ENCODE measurements at places on chromosomes 4 and X.
A peak's percentile ranks its signal among the peaks of the same experiment; 100 is the strongest.

DNA sequence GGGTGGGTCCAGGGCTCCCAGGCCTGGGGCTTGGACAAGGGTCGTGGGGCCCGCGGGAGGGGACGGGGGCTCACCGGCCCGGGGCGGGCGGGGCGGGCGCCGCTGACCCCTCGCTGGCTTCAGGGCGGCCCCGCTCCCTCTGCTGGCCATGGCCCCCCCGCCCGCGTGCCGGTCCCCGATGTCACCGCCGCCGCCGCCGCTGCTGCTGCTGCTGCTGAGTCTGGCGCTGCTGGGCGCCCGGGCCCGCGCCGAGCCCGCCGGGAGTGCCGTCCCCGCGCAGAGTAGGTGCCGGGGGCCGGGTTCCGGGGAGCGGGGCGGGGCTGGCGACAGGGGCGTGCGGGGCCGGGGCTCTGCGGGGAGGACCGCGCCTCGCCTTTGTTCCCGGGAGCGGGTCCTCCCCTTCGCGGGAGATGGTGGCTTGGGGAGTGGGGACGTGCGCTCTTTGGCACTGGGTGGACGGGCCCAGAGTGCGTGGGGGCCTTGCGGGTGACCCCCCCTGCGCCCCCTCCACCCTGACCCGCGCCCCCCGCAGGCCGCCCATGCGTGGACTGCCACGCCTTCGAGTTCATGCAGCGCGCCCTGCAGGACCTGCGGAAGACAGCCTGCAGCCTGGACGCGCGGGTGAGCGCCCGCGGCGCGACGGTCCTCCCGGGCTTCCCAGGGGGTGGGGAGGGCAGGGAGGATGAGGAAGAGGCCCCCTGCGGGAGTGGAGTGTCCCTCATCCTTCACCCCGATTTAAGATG, 16.8 kb upstream of the NAT8L start:
- H3K4me3 ChIP-seq: peak overlapping the region; percentile 63
- H3K4me1 ChIP-seq: peaks cover 33% of the 10 kb centered on the region
- H3K36me3 ChIP-seq: no peaks in the 10 kb centered on the region
- peak; percentile 52 for DNase-seq
- no peak overlapping the region for H3K27ac ChIP-seq

DNA sequence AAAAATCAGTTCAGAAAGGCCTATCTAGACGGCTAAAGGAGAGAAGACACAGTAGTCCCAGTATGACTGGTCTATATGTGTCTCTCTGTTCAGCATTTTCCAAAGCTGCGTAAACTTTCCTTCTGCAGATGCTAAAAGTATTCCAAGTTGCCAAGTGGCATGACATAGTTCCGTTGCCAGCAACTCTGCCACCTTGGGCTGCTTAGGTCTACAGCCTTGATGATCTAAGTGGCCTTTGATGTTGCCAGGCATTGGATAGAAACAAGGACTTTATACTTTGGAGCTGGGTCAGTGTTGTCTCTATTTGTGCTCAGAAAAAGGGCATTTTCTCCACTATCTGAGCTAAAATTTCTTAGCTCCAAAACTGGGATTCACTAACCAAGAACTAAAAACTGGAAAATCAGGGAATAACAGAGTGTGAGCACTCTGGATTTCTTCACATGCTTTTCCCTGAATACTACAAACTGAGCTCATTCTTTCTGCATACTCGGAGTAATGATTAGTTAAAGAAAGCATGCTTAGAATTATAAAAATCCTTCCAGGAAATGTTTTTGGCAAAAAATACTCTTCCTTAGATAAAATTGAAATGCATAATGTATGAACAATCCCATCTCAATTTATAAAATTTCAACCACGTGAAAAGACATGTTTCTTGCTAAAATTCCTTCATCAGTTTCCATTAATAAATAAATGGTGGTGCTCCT, 191.4 kb downstream of the ADAMTS3 start:
- H3K4me3 ChIP-seq: no peak overlapping the region
- H3K27me3 ChIP-seq: no peaks in the 10 kb centered on the region
- peaks cover 7% of the 10 kb centered on the region for H3K4me1 ChIP-seq
- no peak for DNase-seq
- no peaks in the 10 kb centered on the region for H3K36me3 ChIP-seq
- H3K27ac ChIP-seq: no peak overlapping the region

DNA sequence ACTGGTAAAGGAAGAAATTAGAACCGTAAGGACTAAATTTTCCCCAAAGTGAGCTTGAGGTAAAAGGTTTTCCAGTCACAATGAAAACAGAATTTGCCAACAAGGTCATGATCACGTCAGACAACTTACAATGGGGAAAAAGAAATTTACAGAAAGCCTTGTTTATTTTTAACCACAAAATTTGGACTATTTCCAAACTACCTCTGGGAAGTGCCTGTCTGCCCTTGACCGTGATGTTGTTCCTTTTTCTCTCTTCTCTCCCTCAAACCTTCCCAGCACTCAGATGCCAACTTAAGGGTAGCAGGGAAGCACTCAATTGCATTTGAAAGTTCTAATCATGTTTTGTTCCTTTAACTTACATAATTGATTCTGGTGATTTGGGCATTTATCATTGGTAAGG, 32.5 kb downstream of the MEPE start:
- no peaks in the 10 kb centered on the region for H3K4me1 ChIP-seq
- no peak overlapping the region for H3K4me3 ChIP-seq
- H3K36me3 ChIP-seq: no peaks in the 10 kb centered on the region
- no peak for DNase-seq
- H3K27me3 ChIP-seq: no peaks in the 10 kb centered on the region
- no peak overlapping the region for H3K27ac ChIP-seq

DNA sequence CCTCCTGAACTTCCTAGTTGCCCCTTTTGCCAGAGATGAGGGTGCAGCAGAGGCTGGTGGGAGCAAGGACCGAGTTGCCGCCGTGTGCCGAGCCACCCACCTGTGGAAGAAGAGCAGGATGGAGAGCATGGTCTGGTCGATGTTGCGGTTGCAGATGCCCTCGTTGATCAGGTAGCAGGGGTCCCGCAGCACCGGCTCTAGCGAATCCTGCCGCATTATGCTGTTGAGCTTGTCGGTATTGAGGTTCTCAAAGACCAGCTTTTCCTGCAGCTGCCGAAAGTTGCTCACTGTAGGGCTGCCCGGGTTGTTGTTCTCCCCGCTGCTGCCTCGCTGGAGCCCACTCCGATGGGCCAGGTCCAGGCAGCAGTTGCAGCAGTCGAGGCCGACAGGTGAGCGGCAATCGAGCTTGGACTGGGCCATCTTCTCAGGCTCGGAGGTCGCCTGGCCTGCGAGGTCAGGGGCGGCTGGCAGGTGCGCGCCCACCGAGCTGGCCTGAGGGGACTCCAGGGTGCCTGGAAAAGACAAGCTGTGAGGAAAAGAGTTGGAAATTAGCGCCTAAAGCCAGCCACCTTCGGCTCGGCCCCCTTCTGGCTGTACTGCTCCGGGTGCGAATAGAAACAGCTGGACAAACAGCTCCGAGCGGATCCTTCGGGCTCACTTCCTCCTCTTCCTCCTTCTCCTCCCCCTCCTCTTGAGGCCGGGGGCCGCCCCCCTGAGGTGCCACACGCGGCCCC, 420 bp downstream of the TSC22D3 start:
- H3K27ac ChIP-seq: peak overlapping the region; percentile 82
- H3K4me1 ChIP-seq: peaks cover 12% of the 10 kb centered on the region
- H3K27me3 ChIP-seq: no peaks in the 10 kb centered on the region
- H3K4me3 ChIP-seq: peak overlapping the region; percentile 57
- no peaks in the 10 kb centered on the region for H3K36me3 ChIP-seq
- DNase-seq: no peak

GRCh38 chr4:15547392-15547791, 77.7 kb downstream of the CC2D2A start:
- H3K36me3 ChIP-seq: peaks cover 13% of the 10 kb centered on the region
- H3K4me3 ChIP-seq: no peak overlapping the region
- H3K4me1 ChIP-seq: no peaks in the 10 kb centered on the region

- H3K27ac ChIP-seq: no peak overlapping the region
- no peaks in the 10 kb centered on the region for H3K36me3 ChIP-seq
- DNase-seq: no peak
Observed at GRCh38 chr4:55933611-55934010, 15.1 kb upstream of the CEP135 start.

- H3K27ac ChIP-seq: no peak overlapping the region
- H3K4me3 ChIP-seq: no peak overlapping the region
- H3K27me3 ChIP-seq: no peaks in the 10 kb centered on the region
- no peaks in the 10 kb centered on the region for H3K36me3 ChIP-seq
- H3K4me1 ChIP-seq: no peaks in the 10 kb centered on the region
- DNase-seq: no peak
Observed at GRCh38 chrX:130975947-130976346, 72.9 kb upstream of the ENOX2 start.

GRCh38 chrX:67558267-67558666, 14.4 kb downstream of the AR start:
- no peak for DNase-seq
- H3K36me3 ChIP-seq: no peaks in the 10 kb centered on the region
- no peaks in the 10 kb centered on the region for H3K27me3 ChIP-seq
- no peak overlapping the region for H3K4me3 ChIP-seq
- H3K4me1 ChIP-seq: no peaks in the 10 kb centered on the region
- no peak overlapping the region for H3K27ac ChIP-seq

DNA sequence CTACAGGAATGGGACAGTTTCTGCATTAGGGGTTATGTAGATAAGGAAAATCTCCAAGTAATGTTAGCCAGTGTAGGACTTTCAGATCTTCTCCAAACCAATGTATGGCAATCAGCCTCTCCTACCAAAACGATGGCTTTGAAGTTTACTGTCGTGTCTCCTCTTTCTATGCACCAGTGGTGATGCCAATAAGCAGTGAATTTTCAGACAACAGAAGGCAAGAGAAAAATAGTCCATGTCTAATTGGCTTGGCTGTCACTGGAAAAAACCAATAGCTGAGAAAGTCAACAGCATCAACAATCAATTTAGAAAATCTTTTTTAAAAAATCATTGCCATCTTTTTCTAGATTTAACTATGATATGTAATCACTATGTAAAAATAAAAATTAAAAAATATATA, 35.0 kb downstream of the LIMCH1 start:
- no peaks in the 10 kb centered on the region for H3K27me3 ChIP-seq
- DNase-seq: no peak
- H3K36me3 ChIP-seq: no peaks in the 10 kb centered on the region
- no peak overlapping the region for H3K27ac ChIP-seq
- H3K4me1 ChIP-seq: peaks cover 16% of the 10 kb centered on the region

DNA sequence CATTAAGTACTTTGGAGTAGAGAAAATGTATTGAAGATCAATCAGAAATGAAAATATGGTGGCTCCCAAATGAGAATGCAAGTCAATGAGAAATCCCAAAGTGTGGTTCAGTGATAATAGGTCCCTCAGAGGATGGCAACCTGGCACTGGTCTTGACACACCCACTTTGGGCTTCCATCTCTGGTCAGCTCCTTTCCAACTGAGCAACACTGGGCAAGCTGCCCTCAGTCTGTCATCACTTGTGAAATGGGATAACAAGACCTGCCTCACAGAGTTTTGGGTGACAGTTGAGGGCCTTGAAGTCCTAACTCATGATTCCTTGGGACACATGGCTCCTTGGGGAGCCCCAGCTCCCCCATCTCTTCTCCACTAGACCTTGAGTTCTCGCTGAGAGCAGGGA, 29.0 kb upstream of the MAMLD1 start:
- no peaks in the 10 kb centered on the region for H3K36me3 ChIP-seq
- H3K27me3 ChIP-seq: no peaks in the 10 kb centered on the region
- no peak overlapping the region for H3K27ac ChIP-seq
- H3K4me3 ChIP-seq: no peak overlapping the region
- no peaks in the 10 kb centered on the region for H3K4me1 ChIP-seq
- no peak for DNase-seq

GRCh38 chr4:170017252-170017651, 8.9 kb downstream of the MFAP3L start:
- no peak for DNase-seq
- no peak overlapping the region for H3K27ac ChIP-seq
- H3K4me3 ChIP-seq: no peak overlapping the region
- H3K27me3 ChIP-seq: no peaks in the 10 kb centered on the region
- H3K36me3 ChIP-seq: no peaks in the 10 kb centered on the region

- no peak overlapping the region for H3K4me3 ChIP-seq
- no peak for DNase-seq
- H3K4me1 ChIP-seq: peaks cover 20% of the 10 kb centered on the region
- H3K36me3 ChIP-seq: peaks cover 4% of the 10 kb centered on the region
- H3K27me3 ChIP-seq: no peaks in the 10 kb centered on the region
Observed at GRCh38 chr4:39713691-39714090, 15.8 kb downstream of the UBE2K start.

DNA sequence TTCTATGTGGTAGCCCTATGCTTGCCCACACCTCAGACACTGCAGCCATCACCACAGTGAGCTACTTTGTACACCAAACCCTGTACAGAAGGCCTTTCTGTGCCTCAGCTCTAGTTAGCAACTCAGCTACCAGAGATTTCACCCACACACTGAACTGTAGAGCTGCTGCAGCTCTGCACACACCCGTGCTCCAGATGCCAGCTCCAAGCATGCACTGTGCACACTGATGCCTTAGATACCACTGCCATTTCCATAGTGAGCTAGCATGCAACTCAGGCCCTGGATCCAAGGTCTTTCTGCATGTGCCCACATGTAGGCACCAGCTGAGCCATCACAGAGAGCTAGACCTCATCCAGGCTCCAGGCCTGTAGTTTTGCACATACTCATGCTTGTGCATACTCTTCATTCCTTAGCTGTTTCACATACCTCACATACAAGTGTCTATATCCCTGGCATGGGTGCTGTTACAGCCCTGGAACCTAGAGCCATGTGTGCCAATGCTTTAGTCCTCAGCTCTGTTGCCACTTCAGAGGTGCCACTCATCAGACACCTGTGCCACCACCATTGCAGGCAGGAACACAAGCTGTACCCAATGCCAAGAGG, 423.5 kb upstream of the NDST3 start:
- H3K4me1 ChIP-seq: no peaks in the 10 kb centered on the region
- H3K27ac ChIP-seq: no peak overlapping the region
- no peak for DNase-seq
- H3K36me3 ChIP-seq: no peaks in the 10 kb centered on the region

GRCh38 chr4:119135721-119136121, at the start of gene MYOZ2:
Gene MYOZ2, plus strand, starts transcription at chr4:119135832. Its CDS starts 694 bp downstream, at chr4:119136526.
- DNase-seq: no peak
- H3K27me3 ChIP-seq: no peaks in the 10 kb centered on the region
- no peaks in the 10 kb centered on the region for H3K36me3 ChIP-seq
- H3K27ac ChIP-seq: no peak within 1 kb of the TSS
- H3K4me1 ChIP-seq: peaks cover 4% of the 10 kb centered on the region

GRCh38 chr4:76800902-76801301, 97.0 kb downstream of the SOWAHB start:
- no peak for DNase-seq
- H3K4me3 ChIP-seq: no peak overlapping the region
- H3K27ac ChIP-seq: no peak overlapping the region

GRCh38 chr4:148270630-148271029, 171.6 kb downstream of the NR3C2 start:
- H3K36me3 ChIP-seq: no peaks in the 10 kb centered on the region
- H3K4me1 ChIP-seq: peaks cover 5% of the 10 kb centered on the region
- H3K4me3 ChIP-seq: no peak overlapping the region
- no peak for DNase-seq

All from suprapubic skin (tissue), 4 donors.